ENCODE measurements at places on chromosomes 4 and X. TPM values are rescaled to one million over a fixed set of nuclear protein-coding genes. Genes with fewer than 3 reads are reported as not detected.

Gene IL2RG
- not detected for total RNA-seq

Gene IDH3G
- total RNA-seq: 76.2 TPM

Gene OCIAD1
- 142 TPM for total RNA-seq

Gene GASK1B
- total RNA-seq: 0.42 TPM

Gene FAM9C
- 0.07 TPM for total RNA-seq
